ENCODE measurements at places on chromosomes 12 and 14. TPM values are rescaled to one million over a fixed set of nuclear protein-coding genes. Genes with fewer than 3 reads are reported as not detected.

- peak overlapping the region; percentile 100 for H3K27ac ChIP-seq
- peaks cover 59% of the 10 kb centered on the region for H3K4me1 ChIP-seq
- no peak for DNase-seq
Measured at GRCh38 chr14:75003250-75004027, 718 bp downstream of the EIF2B2 start.

GRCh38 chr12:26748741-26749431 lies 84.1 kb downstream of the ITPR2 start:
- H3K36me3 ChIP-seq: no peaks in the 10 kb centered on the region
- peak overlapping the region; percentile 71 for H3K4me3 ChIP-seq
- H3K4me1 ChIP-seq: peaks cover 56% of the 10 kb centered on the region

KRT75 gene
- polyA plus RNA-seq: not detected

C12orf56 gene
- polyA plus RNA-seq: not detected

- H3K4me3 ChIP-seq: no peak overlapping the region
- no peak for DNase-seq
- H3K27ac ChIP-seq: no peak overlapping the region
- H3K27me3 ChIP-seq: peaks cover 9% of the 10 kb centered on the region
Measured at GRCh38 chr14:77086951-77087350, 11.1 kb upstream of the CIPC start.

GRCh38 chr12:113299619-113300237 lies 35.2 kb downstream of the SLC8B1 start:
- no peak overlapping the region for H3K27ac ChIP-seq
- H3K27me3 ChIP-seq: peaks cover 2% of the 10 kb centered on the region
- H3K36me3 ChIP-seq: peaks cover 5% of the 10 kb centered on the region
- H3K4me1 ChIP-seq: no peaks in the 10 kb centered on the region
- no peak for DNase-seq

LMNTD1 gene
- not detected for polyA plus RNA-seq

MRPL51 gene
- 240 TPM for polyA plus RNA-seq

DNA sequence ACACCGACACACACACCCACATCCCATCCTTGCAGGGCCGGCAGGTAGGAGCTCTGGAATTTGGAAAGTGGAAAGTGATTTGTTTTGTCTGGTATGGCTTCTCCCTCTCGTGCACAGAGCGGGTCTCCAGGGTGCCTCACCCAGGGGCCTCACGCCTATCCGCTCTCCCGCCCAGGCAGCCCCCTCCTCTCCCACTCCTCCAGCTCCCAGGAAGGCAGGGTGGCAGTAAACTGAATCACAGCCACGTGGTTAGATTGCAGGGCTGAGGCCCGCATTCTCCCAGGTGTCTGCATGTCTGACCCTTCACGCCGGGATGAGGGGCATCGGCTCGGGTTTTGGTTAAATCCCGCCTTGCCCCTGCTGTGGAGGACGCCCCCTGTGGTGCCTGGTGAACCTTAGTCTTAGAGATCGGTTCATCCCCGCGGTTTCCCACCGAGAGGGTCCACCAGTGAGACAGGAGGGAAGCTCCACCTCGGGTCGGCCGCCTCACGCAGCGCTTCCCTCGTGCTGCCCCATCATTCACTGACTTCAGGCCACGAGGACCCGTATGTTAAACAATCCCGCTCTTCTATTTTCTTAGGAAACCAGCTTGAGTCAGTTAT lies 64.4 kb downstream of the ADGRD1 start:
- H3K27me3 ChIP-seq: no peaks in the 10 kb centered on the region
- no peaks in the 10 kb centered on the region for H3K4me1 ChIP-seq
- no peaks in the 10 kb centered on the region for H3K36me3 ChIP-seq
- H3K4me3 ChIP-seq: no peak overlapping the region
- H3K27ac ChIP-seq: no peak overlapping the region

- DNase-seq: no peak
- no peaks in the 10 kb centered on the region for H3K4me1 ChIP-seq
- no peak overlapping the region for H3K4me3 ChIP-seq
- no peak overlapping the region for H3K27ac ChIP-seq
Measured at GRCh38 chr14:32635061-32635719, 303.5 kb upstream of the NPAS3 start.

- no peaks in the 10 kb centered on the region for H3K36me3 ChIP-seq
- H3K4me1 ChIP-seq: no peaks in the 10 kb centered on the region
- H3K27me3 ChIP-seq: peaks cover 9% of the 10 kb centered on the region
- H3K4me3 ChIP-seq: no peak overlapping the region
- H3K27ac ChIP-seq: no peak overlapping the region
Measured at GRCh38 chr12:130339951-130340350, 2.3 kb downstream of the PIWIL1 start.

KRT72 gene
- polyA plus RNA-seq: not detected

- peaks cover 4% of the 10 kb centered on the region for H3K27me3 ChIP-seq
- no peak overlapping the region for H3K27ac ChIP-seq
- peaks cover 14% of the 10 kb centered on the region for H3K4me1 ChIP-seq
- H3K4me3 ChIP-seq: peak overlapping the region; percentile 13
- no peak for DNase-seq
- H3K36me3 ChIP-seq: no peaks in the 10 kb centered on the region
Measured at GRCh38 chr12:94100211-94100627, 48.2 kb upstream of the PLXNC1 start.

- no peak for DNase-seq
- no peak overlapping the region for H3K27ac ChIP-seq
- H3K36me3 ChIP-seq: no peaks in the 10 kb centered on the region
- no peak overlapping the region for H3K4me3 ChIP-seq
- no peaks in the 10 kb centered on the region for H3K27me3 ChIP-seq
Measured at GRCh38 chr12:77615332-77615731, 215.4 kb upstream of the NAV3 start.

- peaks cover 5% of the 10 kb centered on the region for H3K27me3 ChIP-seq
- peaks cover 34% of the 10 kb centered on the region for H3K4me1 ChIP-seq
- H3K36me3 ChIP-seq: peaks cover 33% of the 10 kb centered on the region
Measured at GRCh38 chr14:55372423-55372822, 39.2 kb downstream of the ATG14 start.

DNA sequence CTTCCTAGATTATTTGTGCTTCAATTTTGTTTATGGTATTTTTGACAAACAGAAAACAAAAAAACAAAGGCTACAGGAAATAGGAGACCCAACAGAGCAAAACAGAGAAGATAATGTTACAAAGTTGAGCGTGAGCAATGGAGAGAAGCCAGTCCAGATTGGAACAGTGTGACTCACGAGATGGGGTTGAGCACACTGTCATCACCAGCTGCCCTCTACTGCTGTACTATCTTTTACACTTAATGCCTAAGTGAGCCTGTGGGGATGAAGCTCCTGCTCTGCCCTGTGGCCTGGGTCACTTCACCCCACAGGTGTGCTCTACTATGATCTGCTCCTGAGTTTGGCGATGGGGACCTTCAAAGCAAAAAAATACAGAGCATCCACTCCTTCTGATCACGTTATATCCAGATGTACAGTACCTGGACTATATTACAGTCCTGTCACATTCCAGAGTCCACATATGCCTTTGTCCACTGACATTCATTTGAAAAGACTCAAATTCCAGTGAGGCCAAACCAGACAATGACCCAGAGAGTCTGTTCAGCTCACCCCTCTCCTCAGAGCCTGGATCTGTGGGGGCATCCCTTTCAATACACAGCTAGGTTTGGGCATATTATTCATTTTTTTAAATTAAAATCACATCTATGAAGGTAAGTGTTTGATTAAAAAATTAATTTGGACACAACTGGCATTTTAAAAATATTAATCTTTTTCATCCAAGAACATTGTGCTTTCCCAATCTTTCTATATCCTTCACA lies 4.4 kb downstream of the IPO8 start:
- DNase-seq: no peak
- H3K36me3 ChIP-seq: no peaks in the 10 kb centered on the region
- H3K4me1 ChIP-seq: peaks cover 71% of the 10 kb centered on the region
- H3K27ac ChIP-seq: no peak overlapping the region
- peaks cover 7% of the 10 kb centered on the region for H3K27me3 ChIP-seq

- no peaks in the 10 kb centered on the region for H3K36me3 ChIP-seq
- H3K4me1 ChIP-seq: peaks cover 24% of the 10 kb centered on the region
- no peak overlapping the region for H3K27ac ChIP-seq
- H3K4me3 ChIP-seq: peak overlapping the region; percentile 36
Measured at GRCh38 chr14:104687601-104688504, 1.6 kb upstream of the INF2 start.

HNF1A gene
- polyA plus RNA-seq: not detected

DNA sequence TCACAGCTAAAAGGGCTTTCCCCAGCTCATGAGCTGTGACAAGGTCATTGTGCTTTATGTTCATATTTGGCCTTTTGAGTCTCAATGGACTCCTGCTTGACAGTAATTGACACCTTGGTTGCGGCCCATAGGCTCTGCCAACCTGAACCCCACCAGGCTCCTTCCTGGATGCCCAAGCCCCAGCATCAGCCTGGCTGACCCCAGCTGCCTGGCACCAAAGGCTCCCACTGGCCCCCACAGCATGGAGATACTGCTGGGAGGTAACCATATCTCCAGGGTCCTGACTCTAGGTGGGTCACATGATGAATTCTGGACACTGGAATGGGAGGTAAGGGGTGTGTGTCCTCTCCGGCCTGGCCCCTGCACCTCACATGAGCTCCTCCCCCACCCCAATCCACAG lies 50.2 kb downstream of the CLMN start:
- no peaks in the 10 kb centered on the region for H3K27me3 ChIP-seq
- peaks cover 12% of the 10 kb centered on the region for H3K4me1 ChIP-seq
- no peak overlapping the region for H3K4me3 ChIP-seq
- no peak for DNase-seq
- H3K36me3 ChIP-seq: no peaks in the 10 kb centered on the region

GRCh38 chr14:24283796-24284460 lies 12.5 kb upstream of the RABGGTA start:
- H3K36me3 ChIP-seq: no peaks in the 10 kb centered on the region
- H3K27me3 ChIP-seq: peaks cover 1% of the 10 kb centered on the region
- DNase-seq: no peak
- peaks cover 5% of the 10 kb centered on the region for H3K4me1 ChIP-seq
- peak overlapping the region; percentile 44 for H3K27ac ChIP-seq
- no peak overlapping the region for H3K4me3 ChIP-seq

- no peak for DNase-seq
- no peak overlapping the region for H3K4me3 ChIP-seq
- H3K27ac ChIP-seq: no peak overlapping the region
- peaks cover 2% of the 10 kb centered on the region for H3K27me3 ChIP-seq
Measured at GRCh38 chr12:118900993-118901392, 80.3 kb upstream of the SRRM4 start.

CYP27B1 gene
- not detected for polyA plus RNA-seq

KERA gene
- polyA plus RNA-seq: not detected

DNA sequence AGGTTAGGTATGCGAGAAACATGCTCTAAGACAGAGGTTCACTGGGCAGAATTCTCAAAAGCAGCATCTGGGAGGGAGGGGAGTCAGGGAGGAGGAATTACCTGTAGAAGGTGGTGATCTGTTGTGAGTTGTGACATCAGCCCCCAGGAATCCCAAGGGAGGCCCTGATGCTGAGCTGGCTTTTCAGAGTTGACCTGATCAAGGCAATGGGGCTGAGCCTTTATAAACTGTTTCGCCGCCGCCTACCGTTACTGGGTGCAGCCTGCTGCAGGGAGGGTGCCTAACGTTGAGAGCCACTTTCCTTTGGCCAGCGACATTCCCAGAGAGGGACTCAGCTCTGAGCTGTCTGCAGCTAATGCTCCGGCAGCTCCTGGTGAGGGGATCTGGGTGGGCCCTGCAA lies 257.9 kb upstream of the TMEM132C start:
- H3K4me1 ChIP-seq: no peaks in the 10 kb centered on the region
- no peak overlapping the region for H3K27ac ChIP-seq
- H3K36me3 ChIP-seq: no peaks in the 10 kb centered on the region
- H3K27me3 ChIP-seq: no peaks in the 10 kb centered on the region
- no peak for DNase-seq

GRCh38 chr14:105299654-105300541 lies 903 bp downstream of the BRF1 start:
- H3K4me1 ChIP-seq: peaks cover 30% of the 10 kb centered on the region
- peak overlapping the region; percentile 84 for H3K4me3 ChIP-seq
- no peaks in the 10 kb centered on the region for H3K36me3 ChIP-seq
- peak overlapping the region; percentile 90 for H3K27ac ChIP-seq
- DNase-seq: no peak

TESPA1 gene
- polyA plus RNA-seq: 65.7 TPM

DNA sequence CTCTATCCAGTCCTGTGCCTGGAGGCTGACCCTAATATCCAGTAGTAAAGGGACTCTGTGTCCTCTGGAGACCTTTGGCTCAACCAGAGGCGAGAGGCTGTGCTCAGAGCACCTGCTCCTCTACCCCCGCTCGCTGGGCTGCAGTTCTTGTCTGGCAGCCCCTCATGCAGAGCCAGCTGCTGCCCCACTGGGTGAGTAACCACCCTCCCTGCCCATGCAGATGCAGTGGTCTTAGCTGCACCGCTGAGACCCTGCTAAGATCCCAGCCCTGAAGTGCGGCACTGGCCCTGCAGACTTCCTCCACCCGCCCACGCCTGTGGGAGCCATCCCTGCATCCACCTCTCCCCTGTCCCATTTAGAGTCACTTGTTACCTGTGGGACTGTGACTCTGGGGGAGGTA lies 347.5 kb upstream of the SFSWAP start:
- H3K4me3 ChIP-seq: no peak overlapping the region
- no peak overlapping the region for H3K27ac ChIP-seq
- H3K36me3 ChIP-seq: no peaks in the 10 kb centered on the region
- DNase-seq: no peak
- no peaks in the 10 kb centered on the region for H3K27me3 ChIP-seq
- H3K4me1 ChIP-seq: no peaks in the 10 kb centered on the region

LHX5 gene
- polyA plus RNA-seq: not detected

DNA sequence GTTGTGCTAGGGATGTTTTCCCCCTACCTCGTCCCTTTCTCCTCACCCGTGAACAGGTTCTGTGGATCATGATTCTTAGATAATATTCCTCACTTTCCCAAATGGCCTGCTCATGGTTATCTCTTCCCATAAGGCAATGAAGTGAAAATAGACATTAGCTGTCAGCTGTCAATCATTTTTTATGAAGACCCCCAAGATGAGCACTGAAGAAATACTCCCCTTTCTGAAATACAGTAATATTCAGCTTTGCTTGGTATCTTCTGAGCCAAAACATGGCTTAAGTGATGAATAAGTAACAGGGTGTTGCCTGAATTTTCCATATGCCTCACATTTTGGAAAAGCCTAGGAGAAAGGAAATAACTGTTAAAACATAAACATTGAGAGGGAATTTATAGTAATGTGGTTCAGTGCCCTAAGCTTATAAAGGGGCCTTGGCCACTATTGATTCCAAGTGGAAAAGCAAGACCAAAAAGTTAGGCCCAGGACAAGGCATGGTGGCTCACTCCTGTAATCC lies 70.7 kb upstream of the NAP1L1 start:
- H3K27me3 ChIP-seq: peaks cover 2% of the 10 kb centered on the region
- peaks cover 21% of the 10 kb centered on the region for H3K4me1 ChIP-seq
- no peaks in the 10 kb centered on the region for H3K36me3 ChIP-seq
- no peak overlapping the region for H3K27ac ChIP-seq
